ENCODE measurements at places on chromosomes 3 and 15.

GRCh38 chr3:71358243-71358642 is 225.3 kb downstream of the FOXP1 start:
- no peak for DNase-seq

DNA sequence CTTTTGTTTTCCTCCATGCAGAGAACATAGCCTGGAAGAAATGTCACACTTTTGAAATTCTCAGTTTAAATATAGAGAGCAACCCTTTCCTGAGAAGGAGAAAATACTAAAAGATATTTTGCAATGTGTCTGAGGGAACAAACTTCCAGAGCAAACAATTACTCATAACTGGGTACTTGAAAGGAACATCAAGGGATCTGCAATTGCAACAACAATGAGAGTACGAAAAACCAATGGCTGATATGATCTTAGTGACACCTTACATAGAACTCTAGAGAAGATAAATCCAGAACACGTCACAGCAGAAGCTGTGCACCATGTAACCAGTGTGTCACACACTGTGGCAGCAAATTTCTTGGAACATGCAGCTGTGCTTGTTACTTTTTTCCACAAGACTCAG is 14.6 kb upstream of the ARPP21 start:
- no peak for DNase-seq

GRCh38 chr3:169255511-169255910 is 408.0 kb downstream of the MECOM start:
- no peak for DNase-seq

- no peak for DNase-seq
These were observed 18.5 kb upstream of the C3orf62 start for GRCh38 chr3:49295489-49296058.

DNA sequence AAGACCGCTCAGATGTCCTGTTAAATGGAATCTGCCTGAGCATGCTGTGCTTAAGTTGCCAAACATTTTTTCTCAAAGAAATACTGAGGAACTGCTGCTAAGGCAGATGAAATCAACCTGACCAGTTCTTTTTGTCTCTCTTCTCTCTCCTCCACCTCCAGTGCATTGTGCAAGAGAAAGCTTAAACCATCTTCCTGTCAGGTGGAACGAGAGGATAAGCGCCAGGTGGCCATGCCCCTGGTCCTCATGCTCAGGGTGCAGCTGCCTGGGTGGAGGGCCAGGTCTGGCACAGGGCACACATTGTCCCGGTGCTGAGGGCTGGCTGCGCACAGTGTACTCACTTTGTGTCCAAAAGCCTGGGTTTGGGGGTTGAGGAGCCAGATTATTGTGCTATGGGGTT is 176.2 kb upstream of the TP63 start:
- DNase-seq, result no peak

DNA sequence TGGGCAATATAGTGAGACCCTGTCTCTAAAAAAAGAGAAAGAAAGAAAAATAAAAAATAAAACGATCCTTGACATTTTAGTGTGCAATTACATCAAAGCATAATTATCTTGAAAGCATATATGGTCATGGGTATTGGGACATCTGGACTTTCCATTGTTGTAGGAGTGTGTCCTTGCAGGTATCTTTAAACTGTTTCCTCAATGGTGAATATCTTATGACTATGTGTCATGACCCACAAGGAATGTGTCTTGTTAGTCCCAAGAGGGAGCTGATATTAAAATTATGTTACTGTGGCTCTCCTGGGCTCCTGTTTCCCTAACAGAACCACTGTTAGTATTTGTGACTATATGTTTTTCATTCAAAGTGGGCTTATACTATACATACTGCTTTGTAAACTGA is 26.6 kb downstream of the EIF1B start:
- DNase-seq, result no peak

GRCh38 chr3:104901396-104901795 is 465.3 kb upstream of the ALCAM start:
- no peak for DNase-seq

DNA sequence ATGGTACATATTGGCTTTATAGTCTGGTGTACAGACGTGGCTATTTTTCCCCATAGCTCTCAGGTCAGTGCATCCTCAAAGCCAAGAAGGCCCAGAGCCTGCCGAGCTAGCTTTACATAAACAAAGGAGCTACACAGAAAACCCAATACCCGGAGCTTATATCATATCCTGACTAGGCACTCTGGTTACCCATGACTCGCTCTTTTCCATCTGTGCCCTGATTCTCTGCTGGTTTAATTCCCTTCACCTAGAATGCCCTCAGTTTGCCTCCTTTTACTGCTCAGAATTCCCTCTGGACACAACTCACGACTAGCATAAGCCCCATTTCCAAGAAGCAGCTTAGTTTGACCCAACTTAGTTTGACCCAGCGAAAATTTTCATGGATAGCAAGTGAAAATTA is 110.8 kb downstream of the TIGIT start:
- no peak for DNase-seq

DNA sequence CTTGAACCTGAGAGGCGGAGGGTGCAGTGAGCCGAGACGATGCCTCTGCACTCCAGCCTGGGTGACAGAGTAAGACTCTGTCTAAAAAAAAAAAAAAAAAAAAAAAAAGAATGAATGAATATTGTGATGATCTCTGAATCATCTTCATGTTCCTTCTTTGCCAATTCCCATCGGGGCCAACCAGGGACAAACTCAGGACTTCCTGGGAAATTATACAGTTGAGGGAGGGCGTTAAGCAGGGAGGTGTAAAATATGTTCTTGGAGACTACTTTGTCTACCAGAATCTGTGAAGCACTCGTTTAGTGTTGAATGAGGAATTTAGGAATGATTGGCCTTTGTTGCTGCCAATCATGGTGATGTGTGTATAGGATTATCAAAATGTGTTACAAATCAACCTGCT is 210.6 kb downstream of the PTPRG start:
- no peak for DNase-seq

- no peak for DNase-seq
These were observed 1.6 kb downstream of the TATDN2 start for GRCh38 chr3:10249833-10250232.

DNA sequence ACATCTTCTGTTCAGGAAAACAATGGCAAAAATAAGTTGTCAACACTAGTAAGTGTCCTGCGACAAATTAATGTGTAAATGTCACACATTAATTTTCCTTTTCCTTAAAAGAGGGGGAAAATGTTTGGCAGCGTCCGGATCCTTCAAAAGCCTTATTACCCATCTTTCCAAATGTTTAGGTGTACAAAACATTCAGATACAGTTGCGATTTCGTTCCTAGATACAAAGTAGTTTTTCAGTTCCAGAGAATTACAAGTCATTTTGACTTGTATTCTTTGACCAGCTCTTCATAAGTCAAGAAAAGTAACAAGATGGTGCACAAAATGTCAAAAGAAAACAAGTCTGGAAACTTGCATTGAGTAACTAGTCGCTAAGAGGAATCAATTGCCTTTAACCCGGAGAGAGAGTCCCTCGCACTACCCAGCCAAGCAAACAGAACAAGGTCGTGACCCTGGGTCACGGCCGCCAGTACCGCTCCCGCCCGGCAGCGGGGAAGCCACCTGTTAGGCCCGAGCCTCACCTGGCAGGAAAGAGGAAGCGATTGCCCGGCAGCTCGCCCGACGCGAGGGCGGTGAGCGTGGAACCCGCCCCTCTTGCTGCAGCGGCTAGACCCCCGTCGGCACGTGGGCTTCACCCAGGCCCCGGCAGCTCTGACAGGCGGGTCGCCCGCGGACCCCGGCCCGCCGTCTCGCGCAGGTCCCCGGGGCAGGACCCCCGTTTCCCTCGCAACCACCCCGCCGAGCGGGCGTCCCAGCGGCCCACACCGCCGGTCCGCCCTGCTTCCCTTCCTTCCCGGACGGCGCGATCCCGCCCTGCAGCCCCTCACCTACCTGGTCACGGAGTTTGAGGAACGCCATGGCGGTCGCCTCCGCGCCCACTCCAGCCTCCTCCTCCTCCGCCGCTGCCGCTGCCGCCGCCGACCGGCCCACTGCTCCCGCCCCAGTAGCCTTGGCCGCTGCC is 61.0 kb upstream of the ANKRD28 start:
- peak; percentile 17 for DNase-seq

GRCh38 chr15:76293361-76293760 is 17.9 kb downstream of the ETFA start:
- DNase-seq, result no peak

- DNase-seq, result no peak
These were observed 5.6 kb downstream of the ZNF662 start for GRCh38 chr3:42911551-42911950.

GRCh38 chr15:91853948-91854638 is 585 bp downstream of the SLCO3A1 start:
- DNase-seq, result peak; percentile 53

DNA sequence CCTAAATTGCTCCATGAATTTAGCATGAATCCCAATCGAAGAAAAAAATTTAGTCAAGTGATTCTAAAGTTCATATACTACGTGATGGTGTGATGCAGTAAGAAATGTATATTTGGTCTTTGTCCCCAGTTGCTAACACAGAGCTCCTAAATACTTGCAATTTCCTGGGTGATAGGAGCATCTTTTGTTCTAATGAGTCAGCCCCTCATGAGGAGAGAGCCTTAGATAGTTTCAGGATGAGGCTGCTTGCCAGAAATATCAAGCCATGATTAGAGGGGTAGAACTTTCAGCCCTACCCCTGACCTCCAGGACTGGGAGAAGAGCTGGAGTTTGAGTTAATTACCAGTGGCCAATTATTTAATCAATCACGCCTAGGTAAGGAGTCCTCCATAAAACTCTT is 170.2 kb downstream of the PDE8A start:
- no peak for DNase-seq

- DNase-seq, result no peak
These were observed 30.0 kb downstream of the SHQ1 start for GRCh38 chr3:72818092-72818773.

DNA sequence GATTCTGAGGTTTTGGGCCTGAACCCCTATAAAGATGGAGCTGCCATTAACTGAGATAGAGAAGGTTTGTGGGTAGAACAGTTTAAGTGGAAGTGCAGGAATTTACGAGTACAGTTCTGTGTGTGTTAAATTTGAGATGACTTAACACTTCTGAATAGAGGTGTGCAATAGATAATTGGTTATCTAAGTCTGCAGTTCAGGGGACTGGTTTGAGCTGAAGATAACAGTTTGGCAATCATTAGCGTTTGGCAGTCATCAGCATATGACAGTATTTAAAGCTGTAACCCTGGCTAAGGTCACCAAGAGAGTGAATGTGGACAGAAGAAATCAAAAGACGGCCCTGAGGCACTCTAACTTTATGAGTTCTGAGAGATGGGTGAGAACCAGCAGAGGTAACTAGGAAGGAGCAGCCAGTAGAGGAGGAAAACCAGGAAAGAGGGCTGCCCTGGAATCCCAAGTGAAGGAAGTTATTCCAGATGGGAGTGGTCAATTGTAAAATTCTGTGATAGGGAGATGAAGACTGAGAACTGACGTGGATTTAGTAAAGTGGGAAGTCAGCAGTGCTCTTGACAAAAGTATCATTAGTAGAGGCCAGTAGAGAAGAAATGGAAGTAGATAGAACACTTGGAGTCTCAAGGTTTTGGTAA is 8.1 kb downstream of the MYNN start:
- no peak for DNase-seq

- no peak for DNase-seq
These were observed 24.8 kb upstream of the DET1 start for GRCh38 chr15:88571153-88571851.

GRCh38 chr3:160927620-160928019 is 171.6 kb downstream of the PPM1L start:
- no peak for DNase-seq

DNA sequence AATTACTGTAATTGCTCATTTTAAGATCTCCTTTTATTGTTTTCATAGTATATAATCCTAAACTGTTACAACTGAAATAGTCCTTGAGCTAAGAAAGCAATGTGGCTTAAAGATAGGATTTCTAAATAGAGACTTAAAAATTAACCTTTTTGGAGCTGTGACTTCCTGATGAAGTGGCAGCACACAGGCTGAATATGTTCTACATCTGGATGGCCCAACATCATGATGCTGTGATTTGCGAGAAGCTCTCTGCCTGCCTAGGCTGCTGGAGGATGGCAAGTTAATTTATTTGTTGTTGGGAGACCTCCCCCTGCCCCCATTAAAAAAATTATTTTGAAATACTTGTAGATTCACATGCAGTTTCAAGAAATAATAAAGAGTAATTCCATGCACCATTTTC is 134.5 kb downstream of the IGF1R start:
- no peak for DNase-seq

- no peak for DNase-seq
These were observed 21.0 kb downstream of the C2CD4A start for GRCh38 chr15:62087671-62088352.

GRCh38 chr15:101611580-101612299 is 40.4 kb downstream of the TM2D3 start:
- no peak for DNase-seq

DNA sequence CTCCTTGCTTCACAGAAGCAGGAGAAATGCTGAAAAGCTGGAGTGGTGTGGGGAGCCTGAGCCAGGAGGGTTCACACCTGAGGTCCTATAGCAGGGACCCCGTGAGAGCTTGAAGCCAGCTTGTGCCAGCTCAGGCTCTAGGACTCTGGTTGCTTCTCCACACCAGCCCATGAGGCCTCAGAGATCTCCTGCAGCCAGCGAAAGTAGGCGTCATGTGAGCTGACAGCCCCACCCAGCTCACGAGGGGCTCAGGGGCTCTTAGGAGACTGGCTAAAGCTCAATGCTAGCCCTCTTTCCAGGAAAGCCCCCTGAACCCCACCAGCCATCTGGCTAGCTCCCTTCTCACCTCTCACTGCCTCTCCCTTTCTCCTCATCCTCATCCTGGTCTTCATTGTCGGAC is 16.9 kb upstream of the CPEB1 start:
- no peak for DNase-seq

DNA sequence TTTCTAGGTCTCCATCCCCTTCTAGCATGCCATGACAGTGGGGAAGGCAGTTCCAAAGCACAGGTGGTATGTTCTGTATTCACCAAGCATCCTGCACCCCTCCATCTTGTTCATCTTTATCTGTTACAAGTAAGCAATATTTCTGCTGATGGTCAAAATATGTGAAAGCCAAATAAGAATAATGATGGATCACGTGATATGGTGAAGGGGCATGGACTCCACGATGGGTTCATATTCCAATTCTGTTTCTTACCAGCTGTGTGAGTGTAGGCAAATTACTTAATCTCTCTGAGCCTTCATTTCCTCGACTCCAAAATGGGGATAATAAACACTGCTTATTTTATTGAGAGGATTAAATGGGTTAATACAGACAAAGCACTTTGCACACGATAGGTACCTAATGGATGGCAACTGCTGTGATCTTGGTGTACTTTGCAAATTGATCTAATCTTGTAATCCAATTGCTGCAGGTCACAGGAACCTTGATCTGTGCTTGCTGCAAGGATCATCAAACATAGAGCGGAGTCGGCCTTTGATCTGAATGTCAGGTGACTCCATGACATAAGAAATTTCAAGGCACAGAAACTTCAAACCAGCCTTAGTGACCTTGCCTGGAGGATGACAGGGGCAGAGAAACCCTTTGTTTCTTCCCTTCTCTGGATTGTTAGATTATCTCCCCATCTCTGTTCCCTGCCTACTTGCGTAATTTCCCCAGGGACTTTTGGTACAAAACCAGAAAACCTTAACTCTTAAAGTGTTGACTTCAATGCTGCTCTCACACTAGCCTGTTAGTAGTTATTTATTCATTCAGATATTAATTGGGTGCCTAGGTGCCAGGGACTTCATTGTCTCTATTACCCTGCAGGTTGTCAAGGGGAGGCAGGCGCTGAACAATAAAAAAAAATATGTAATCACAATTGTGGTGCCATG is 25.8 kb downstream of the SIAH2 start:
- no peak for DNase-seq

- no peak for DNase-seq
These were observed 613 bp downstream of the SEC13 start for GRCh38 chr3:10320320-10320677.

Data from substantia nigra (tissue), 51 donors.